NCI-H2227 treated with DMSO at 0.1 percent for 48 hours (cell line): ENCODE measurements at places on chromosomes 12 and 14.

GRCh38 chr12:101829639-101830366 lies 956 bp downstream of the GNPTAB start:
- no peak for DNase-seq

DNA sequence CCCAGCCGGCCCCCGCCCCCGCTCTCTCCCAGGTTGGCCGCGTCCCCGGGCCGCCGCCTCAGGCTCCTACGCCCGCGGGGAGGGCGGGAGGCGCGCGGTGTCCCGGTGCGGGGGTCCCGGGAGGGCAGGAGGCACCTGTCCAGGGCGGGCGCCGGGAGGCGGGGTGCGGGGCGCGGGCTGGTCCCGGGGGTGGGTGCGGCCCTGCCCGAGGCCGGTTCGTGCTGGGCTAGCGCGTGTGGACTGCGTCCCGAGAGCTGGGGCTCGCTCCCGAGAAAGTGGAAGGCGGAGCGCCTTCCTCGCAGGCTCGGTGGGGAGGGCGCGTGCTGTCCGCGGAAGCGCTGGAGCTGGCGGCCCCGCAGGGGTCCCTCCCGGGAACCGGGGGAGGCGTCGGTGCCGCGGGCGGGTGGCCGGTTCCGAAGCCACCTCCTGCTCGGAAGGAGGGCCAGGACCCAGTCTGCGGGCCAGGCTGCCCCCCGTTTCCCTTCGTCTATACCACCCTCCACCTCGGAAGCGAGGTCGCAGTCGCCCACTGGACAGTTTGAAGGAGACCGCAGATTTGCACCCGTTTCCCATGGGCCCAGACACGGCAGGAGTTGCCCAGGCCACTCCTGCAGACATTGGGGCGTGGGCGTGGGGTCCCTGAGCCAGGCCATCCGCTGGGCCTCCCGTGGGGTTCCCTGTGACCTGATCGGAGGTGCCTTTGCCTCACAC lies 636 bp downstream of the ZFYVE21 start:
- DNase-seq, result no peak

- DNase-seq, result no peak
Measured at GRCh38 chr12:6771091-6771495, 1.2 kb upstream of the LAG3 start.

- no peak for DNase-seq
Measured at GRCh38 chr14:23555533-23555881, 564 bp upstream of the THTPA start.

- DNase-seq, result no peak
Measured at GRCh38 chr14:94089479-94089878, 8.4 kb downstream of the IFI27L1 start.

DNA sequence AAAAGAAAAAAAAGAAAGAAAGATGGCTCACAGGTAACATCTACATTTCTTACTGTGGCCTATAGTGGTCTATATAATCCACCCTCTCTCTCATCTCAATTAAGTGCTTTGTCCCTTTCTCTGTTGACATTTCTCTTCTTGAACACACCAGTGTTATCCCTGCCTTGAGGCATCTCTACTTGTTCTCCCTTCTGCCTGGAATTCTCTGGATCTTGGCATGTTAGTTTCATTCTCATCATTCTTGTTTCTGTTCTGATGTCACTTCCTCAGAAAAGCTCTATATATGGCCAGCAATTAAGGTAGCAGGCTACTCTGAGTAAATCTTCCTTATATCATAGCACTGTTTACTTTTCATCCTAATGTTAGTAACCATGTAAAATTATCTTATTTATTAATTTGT lies 155.7 kb upstream of the PDZRN4 start:
- no peak for DNase-seq

- DNase-seq, result no peak
Measured at GRCh38 chr12:128852885-128853599, at the start of gene GLT1D1. TSS of gene GLT1D1 (plus strand) at chr12:128853478. CDS start at chr12:128853582, 104 bp downstream.

- no peak for DNase-seq
Measured at GRCh38 chr14:61941421-61942150, 179.4 kb downstream of the SNAPC1 start.

DNA sequence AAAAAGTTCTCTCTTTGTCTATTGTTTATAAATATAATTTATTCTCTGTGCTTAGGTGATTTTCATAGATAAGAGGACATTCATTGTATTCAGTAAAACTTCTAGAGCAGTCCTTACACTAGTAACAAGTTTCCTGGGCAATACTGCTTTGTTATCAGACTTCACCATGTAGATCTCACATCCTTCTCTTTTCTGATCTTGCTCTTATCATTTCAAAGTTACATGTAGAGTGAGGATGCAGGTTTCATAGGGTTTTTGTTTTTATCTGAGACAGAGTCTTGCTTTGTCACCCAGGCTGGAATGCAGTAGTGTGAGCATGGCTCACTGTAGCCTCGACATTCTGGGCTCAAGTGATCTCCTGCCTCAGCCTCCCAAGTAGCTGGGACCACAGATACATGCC lies 789.5 kb downstream of the DIO2 start:
- DNase-seq, result no peak

GRCh38 chr12:108340037-108340436 lies 926 bp upstream of the CMKLR1 start:
- no peak for DNase-seq

GRCh38 chr14:80264702-80265101 lies 53.4 kb upstream of the DIO2 start:
- DNase-seq, result no peak

DNA sequence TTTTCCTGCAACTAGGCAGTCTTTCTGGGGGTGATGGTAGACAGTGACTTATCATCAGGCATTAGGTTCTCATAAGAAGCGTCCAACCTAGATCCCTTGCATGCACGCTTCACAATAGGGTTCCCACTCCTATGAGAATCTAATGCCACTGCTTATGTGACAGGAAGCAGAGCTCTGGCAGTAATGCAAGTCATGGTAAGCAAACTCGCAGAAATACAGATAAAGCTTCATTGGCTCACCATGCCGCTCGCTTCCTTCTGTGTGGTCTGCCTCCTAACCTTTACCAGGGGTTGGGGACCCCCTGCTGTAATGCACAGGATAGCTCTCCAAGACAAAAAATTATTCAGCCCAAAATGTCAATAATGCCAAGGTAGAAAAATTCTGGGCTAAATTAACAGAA lies 864.2 kb downstream of the TRHDE start:
- DNase-seq, result no peak

- no peak for DNase-seq
Measured at GRCh38 chr12:607541-608001, 55.7 kb downstream of the NINJ2 start.

DNA sequence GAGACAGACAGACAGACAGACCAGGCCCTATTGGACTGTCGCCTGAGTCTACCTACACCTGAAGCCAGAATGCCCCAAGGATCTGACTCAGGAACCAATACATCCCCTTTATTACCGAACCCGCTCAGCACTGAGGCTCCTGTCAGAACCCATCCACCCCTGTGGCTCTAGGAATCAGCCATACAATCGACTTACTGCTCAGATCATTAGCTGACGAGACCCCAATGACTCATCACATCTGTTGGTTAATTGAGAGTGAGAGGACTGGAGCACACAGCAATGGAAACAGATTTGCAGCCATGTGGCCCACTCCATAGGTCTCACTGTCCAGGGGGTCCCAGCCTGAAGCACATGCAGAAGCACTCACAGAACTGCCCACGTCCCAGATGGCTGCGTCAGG lies 15.2 kb downstream of the ITPK1 start:
- no peak for DNase-seq

DNA sequence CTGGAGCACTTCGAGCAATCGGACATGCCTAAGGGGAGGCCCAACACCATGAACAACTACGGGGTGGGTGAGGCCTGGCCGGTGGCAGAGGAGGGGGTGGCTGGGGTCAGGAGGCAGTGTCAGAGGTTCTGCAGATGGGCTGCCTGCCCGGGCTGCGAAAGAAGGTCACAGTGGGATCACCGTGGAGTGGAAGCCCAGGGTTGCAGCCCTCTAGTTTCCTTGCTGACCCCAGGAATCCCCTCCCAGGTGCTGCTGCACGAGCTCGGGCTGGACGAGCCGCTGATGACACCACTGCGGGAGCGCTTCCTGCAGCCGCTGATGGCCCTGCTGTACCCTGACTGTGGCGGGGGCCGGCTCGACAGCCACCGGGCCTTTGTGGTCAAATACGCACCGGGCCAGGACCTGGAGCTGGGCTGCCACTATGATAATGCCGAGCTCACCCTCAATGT lies 1.9 kb upstream of the ARL6IP4 start:
- no peak for DNase-seq

DNA sequence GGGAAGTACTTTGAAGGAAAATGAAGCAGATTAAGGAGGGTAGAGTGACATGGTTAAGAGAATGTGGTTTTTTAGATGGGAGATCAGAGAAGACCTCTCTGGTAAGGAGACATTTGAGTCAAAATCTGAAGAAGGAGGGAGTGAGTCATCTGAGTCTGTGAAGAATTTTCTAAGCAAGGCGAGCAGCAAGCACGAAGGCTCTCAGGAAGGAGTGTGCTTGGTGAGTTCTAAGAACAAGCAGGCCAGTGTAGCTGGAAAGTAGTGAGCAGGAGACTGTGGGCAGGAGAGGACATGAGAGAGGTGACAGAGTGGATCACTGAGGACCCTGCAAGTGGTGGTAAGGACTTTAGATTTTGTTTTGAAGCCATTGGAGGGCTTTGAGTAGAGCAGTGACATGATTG lies 76.3 kb upstream of the FUT8 start:
- DNase-seq, result no peak

GRCh38 chr12:65885312-65885711 lies 61.0 kb downstream of the HMGA2 start:
- no peak for DNase-seq

GRCh38 chr12:1922985-1923384 lies 4.5 kb upstream of the CACNA2D4 start:
- DNase-seq, result no peak

GRCh38 chr12:114691763-114692185 lies 7.8 kb upstream of the TBX3 start:
- no peak for DNase-seq
